NCI-H187 treated with DMSO at 0.1 percent for 48 hours (cell line): ENCODE measurements at places on chromosomes 6 and 20.

GRCh38 chr6:152184573-152184916, 377.1 kb downstream of the ESR1 start:
- DNase-seq, result no peak

DNA sequence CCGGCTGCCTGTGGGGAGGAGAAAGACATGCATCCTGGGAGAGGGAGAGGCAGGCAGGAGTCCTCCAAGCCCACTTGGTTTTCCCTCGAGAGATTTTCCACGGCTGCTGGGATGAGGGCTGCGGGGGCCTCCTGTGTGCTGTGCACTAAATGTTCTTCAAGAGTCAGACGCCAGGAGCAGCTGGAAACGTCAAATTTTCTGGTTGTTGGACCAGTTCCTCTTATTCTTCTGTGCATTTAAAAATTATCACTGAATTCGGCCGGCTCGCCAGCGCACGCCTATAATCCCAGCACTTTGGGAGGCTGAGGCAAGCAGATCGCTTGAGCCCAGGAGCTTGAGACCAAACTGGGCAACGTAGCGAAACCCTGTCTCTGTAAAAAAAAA, 32.8 kb upstream of the NTSR1 start:
- no peak for DNase-seq

DNA sequence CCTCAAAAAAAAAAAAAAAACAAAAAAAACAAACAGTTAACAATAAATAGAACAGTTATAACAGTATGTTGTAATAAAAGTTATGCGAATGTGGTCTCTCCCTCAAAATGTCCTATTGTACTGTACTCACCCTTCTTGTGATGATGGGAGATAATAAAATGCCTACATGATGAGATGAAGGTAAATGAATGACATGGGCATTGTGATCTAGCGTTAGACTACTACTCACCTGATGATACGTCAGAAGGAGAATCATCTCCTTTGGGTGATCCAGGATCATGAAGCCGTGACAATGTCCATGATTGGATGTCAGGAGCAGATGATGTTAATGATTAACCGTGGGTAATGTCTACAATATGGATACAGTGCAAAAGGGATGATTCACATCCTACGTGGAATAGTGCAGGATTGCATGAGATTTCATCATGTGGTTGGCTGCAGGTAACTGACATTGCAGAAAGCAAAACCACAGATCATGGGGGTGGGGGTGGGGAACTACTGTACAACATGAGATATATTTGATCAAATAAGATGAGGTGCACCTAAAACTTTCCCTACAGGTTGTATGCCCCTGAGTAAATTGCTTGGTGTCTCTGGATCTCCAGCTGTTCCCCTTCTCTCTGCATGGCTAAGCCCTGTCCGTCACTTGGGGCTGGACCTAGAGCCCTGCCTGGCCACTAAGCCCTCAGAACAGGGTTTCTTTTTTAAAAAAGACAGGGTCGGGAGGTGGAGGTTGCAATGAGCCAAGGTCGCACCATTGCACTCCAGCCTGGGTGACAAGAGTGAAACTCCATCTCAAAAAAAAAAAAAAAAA, 6.2 kb upstream of the RBCK1 start:
- no peak for DNase-seq

- DNase-seq, result no peak
Observed at GRCh38 chr6:34130862-34131261, 15.0 kb downstream of the GRM4 start.

DNA sequence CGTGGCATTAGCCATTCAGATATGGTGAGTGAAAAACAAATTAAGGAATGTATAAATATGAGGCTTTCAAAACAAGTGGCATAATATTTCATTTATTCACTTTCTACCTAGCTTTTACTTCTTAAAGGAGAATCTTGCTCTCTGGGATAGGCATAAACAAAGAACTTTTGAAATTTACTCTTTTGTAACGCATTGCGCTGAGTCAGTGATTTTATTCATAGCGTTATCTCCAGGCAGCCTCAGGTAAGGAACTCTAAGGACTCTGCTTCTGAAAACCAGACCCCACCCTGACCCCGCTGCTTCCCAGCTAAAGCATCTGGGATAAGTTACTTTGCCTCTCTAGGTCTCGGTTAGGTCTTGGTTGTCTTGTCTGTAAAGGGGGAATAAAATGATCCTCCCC, 234.7 kb downstream of the MYLK4 start:
- no peak for DNase-seq

DNA sequence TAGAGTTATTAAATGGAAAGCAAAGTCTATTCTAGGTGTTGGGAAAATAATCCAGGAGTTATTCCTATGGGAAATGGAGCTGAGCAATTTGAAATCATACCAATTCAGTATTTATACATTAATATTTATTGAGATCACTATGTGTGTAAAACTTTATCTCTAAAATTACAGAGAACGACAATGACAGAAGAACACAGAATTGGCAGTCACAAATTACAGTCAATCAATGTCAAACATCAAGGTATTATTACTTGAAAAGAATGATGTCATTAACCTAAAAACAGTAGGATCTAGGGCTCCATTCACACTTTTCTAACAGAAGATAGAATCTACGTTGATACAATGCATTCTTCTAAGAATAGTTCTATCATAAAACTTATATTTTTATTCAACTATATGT, 154.9 kb upstream of the GJE1 start:
- DNase-seq, result no peak

GRCh38 chr6:71157345-71157744, 131.3 kb upstream of the OGFRL1 start:
- no peak for DNase-seq

DNA sequence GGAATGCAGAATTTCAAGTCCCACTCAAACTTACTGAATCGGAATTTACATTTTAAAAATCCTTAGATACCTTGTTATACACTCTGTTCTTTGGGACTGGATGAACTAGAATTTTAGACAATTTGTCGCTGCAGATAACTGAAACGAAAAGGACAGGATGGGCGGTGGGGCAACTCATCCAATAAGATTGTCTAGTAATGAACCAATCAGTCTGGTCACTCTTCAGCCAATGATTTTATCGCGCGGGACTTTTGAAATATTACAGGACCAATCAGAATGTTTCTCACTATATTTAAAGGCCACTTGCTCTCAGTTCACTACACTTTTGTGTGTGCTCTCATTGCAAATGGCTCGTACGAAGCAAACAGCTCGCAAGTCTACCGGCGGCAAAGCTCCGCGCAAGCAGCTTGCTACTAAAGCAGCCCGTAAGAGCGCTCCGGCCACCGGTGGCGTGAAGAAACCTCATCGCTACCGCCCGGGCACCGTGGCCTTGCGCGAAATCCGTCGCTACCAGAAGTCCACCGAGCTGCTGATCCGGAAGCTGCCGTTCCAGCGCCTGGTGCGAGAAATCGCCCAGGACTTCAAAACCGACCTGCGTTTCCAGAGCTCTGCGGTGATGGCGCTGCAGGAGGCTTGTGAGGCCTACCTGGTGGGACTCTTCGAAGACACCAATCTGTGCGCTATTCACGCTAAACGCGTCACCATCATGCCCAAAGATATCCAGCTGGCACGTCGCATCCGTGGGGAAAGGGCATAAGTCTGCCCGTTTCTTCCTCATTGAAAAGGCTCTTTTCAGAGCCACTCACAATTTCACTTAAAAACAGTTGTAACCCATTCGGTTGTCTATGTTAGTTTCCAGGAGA, 41.9 kb upstream of the HFE start:
- DNase-seq, result peak; percentile 84

- DNase-seq, result no peak
Observed at GRCh38 chr6:52603000-52603795, 26.3 kb upstream of the TRAM2 start.

DNA sequence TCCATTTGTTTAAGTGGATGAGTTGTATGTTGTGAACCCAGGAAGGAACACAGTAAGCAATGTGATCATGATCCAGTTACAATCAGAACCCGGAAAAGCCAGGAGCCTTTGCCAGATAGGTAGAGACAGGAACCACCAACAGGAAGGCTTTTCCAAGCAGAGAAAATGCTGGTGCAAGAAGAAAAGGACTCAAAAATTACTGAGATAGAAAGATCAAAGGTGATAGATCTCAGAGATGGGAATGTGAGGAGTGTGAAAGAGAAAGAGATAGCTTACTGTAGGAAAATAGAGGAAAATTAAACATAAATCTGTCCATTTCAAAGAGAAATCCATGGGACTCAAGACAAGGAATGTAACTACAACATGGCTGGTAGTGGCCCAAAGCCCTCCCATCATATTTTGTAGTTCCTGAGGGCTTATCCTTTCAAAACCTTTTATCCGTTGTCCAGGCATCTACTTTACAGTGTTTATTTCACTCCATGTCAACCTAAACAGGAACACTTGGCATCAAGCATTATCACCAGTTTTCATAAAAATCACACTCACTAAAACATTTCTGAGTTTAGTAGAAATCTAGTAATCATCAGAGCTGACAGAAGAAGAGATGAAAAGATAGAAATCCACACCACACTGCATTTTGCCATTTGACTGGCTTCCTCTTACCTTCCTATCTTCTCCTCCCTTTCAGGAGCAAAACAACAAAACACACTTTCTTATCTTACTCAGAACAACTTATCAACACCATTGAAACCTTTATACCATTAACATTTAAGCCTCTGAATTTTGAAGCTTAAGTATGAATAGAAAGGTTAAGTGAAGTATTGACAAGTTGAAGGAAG, 44.5 kb upstream of the STXBP5 start:
- DNase-seq, result no peak

DNA sequence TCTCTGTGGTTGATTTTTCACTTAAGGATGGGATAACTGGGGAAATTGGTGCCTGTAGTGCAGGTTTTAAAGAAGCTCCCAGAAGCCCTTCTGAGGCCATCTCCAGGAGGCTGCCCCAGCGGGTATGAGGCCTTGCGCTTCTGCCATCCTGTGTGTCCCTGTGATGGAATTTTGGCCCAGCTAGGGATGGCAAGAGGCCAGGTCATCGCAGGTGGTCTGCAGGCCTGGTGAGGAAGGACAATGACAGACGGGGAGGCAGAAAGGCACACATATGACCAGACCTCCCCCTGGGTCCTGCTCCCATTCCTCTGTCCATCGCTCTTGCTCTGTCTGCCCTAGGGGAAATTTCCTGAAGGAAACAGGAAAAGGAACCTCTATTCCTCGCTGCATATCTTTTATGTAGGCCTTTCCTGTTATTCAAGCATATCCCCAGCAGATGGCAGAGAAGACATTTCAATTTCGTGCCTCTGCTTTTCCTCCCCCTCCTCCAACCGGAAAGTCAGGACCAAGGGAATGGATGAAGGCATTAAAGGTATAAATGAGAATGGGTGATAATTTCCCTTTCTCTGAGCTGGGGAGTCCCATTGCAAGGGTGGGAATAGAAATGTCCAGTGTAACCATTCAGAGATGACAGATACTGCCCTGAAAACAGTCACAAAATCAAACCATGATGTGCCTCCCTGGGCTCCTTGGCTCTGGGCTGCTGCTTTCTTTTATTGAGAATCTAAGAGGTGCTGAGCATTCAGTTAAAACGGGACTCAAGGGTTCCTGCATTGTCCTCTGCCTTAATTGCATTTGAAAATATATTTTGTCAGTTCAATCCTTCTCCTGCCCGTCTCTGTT, 17.6 kb upstream of the HLA-F start:
- DNase-seq, result no peak

- DNase-seq, result no peak
Observed at GRCh38 chr20:2599288-2600006, 53.0 kb upstream of the NOP56 start.
